ENCODE measurements at places on chromosomes 5 and 9.
A peak's percentile ranks its signal among the peaks of the same experiment; 100 is the strongest.

- DNase-seq: no peak
Measured at GRCh38 chr5:143023411-143024096, 253.4 kb downstream of the ARHGAP26 start.

- DNase-seq: no peak
Measured at GRCh38 chr5:144284931-144285502, 114.3 kb downstream of the KCTD16 start.

GRCh38 chr9:37446401-37446800 lies 18.8 kb downstream of the ZBTB5 start:
- no peak for DNase-seq

DNA sequence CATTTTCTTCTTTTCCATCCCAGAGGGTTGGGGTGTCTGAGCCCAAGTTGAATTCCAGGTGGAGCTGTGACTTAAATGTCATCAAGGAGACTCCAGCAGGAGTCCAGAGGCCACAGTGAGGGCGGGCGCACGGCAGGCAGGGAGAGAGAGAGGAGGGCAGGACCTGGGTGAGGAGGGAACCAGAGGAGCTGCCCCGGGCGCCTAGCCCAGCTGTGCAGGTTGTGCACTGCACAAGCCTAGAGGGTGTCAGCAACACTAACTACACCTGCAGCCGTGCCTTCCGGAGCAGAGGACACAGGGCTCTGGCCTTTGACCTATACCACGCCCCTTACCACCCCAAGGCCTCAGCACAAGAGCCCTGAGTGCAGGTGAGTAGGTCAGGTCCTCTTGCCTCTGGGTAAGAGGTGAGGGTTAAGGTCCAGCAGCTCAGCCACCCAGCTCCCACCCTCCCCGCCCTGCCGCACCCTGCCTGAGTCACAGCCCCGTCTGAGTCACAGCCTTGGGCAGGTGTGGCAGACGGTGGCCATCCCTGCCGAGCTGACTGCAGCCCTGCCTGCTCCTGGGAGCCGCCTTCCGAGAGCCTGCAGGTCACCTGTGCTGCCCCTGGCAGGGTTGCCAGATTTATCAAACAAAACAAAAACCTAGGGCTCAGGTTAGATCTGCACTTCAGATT lies 6.4 kb upstream of the AGPAT2 start:
- DNase-seq: no peak

- no peak for DNase-seq
Measured at GRCh38 chr5:127602896-127603844, 45.7 kb upstream of the CTXN3 start.

DNA sequence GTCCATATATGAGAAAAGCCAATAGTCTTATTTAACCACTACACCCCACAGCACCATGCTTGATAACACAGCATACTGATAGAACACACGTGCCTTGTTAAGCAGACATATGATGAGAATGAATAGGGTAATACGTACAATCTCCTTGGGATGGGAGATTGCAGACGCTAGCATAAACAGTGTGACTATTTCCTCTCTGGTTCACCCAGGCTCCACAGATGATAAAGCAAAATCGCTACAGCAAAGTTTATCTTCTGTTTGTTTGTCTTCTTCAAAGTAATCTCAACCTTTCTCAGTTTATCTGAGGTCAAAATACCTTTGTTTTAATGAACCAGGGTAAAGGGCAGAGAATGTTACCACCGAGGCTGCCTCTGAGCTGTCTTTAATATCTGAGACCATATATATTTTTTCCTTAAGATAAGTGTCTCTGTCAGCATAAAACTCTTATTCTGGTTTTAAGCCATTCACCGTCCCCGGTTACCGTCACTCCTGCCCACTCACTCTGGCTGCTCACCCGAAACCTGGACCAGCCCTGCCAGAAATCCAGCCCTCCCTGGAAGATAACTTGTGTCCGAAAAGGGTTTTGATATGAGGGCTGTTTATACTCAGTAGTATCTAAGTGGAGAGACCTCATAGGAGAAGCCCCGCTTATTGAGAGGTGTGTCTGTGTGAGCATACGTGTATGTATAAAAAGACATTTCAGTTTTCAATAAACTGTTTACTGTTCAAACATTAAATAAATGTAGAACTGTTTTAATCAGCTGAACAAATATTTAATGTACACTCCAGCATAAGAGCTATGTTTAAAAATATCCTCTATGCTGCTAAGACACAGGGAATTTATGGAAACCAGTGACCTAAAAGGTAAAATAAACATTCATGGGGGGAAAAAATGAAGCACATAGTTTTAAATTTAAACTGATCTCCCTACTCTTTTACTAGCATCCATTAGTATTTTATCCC lies 465.4 kb downstream of the RASEF start:
- DNase-seq: no peak

DNA sequence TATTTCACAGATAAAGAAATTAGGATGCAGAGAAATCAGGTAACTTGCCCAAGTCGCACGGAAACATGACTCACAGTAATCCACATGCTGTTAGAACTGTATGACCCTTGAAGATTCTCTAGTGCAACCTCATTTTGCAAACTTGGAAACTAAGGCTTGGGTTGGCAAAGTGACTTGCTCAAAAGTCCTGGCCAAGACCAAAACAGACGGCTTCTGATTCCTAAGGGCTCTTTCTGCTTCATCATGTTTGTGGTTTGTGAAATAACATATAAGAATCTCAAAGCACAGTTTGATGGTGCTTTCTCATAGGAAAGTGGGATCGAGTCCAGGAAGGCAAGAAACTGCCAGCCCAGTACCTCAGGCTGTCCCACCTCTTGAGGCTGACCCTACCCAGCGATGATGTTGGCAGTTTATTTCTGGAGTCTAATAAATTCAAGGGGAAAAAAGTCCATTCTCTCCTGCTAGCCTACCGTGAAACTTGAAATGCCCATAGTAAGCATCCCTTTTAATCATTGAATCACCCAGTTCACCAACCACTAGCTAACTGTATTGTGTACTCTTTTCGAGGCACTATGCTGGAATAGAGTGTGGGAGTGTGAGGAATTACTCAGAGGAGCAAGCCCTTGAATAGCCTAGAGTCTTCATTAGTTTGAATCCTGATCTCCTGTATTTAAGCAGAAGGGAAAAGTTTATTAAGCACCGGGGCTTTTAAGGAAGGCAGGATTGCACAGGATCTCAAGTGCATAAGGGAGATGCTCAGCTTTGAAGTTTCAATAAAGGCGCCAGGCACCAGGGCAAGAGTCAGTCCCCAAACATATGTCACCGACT lies 14.1 kb downstream of the CAPSL start:
- no peak for DNase-seq

DNA sequence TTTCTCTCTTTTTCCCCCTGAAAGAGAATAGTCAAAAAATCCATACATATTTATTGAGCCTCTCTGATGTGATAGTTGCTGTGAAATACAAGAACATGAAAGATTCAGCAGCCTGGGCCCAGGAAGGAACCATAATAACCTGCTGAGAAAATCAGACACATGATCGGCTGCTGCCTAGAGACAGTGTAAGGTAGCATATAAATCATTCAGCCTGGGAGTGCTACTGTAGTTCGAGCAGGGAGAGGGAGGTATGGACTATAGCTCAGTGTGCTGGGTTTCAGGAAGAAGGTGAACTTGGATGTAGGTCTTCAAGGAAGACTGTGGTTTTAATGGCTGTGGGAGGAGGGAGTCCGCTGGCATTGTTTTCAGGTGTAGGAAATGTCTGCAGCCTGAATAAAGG lies 469.1 kb downstream of the RAB3C start:
- peak; percentile 23 for DNase-seq

DNA sequence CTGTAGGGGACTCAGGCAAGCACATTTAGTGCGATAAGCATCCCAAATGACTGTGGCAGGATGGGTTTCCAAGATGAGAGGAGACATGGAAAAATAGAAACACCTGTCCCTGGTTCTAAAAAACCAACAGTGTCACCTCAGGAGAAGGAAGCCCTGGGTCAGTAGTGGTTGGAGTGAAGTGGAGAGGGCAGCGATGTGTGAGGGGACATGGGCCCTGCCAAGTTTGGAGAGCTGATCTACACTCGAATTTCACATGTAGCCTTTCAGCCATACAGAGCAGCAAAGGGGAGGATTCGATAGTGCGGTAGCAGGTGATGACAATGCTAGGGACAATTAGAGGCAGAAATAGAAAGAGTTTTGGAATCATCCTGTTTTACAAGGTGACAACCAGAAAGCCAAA lies 32.6 kb upstream of the LHX2 start:
- DNase-seq: no peak

GRCh38 chr9:129414377-129414992 lies 206.4 kb downstream of the C9orf50 start:
- DNase-seq: no peak

GRCh38 chr5:152051499-152052454 lies 127.1 kb upstream of the GLRA1 start:
- DNase-seq: no peak

DNA sequence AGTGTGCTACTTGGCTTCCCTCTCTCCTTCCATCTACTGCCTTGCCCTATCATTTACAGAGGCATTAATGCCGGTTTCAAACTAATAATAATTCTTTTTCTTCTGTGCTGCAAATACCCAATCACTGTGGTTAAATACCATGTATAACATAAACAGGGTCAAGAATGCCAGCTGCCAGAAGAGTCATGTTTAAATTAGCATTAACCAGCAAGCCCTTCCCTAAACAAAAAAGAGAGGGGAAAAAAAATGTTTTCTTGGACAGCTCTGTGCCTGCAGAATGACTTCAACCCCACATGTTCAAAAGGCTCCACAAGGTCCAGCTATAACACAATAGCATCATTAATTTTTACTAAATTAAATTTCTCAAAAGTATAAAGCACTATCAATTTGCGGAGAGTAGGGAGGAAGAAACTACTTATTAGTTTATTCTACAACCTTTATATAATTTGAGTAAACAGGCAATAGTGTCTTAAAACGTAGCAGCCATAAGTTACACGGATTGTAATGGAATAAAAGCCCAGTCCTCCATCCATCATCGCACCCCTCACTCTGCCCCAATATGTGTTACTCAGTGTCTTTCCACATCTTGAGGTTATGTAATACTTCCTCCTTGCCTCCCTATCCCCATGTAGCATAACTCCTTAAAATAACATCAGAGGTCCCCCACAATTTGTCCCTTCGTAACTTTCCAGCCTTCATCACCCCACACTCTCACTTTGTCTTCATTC lies 3.9 kb downstream of the LPAR1 start:
- no peak for DNase-seq

DNA sequence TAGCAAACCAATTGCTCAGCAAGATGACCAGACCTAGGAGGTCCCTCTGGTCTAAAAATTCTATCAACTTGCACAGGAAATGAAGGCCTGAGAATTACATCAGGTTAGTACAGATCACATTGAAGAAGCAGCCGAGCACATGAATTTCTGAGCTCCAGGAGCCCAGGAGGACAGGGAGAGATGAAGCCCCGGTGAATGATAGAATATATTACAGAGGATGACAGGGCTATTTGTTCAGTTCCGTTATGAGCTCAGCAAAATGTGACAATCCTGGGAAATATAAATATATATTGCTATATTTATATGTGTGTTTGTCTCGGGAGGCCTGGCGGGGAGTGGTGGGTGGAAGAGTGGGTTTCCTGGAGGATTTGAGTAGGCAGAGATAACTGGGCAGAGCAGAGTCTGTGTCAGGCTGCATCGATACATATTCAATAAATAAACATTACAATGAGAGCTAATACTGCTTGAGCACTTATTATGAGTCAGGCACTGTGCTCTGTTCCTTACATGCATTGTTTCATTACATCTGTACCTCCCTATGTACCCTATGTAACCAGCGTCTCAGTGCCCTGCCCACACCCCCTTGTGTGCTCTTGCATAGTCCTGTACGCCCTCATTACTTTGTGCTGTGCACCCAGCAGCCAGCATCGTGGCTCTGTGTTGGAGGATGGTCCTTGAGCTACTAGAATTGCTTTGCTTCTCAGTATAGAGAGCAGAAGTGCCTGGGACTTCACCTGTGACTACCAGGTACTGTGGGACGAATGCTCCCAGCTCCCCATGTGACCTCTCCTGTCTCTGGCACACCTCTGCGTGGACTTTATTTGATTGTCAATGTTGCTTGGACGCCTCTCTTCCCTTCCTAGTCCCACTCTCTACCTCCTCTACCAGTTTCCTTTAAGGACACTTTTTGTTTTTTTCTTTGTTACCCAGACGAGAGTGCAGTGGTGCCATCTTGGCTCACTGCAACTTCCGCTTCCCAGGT lies 58.1 kb upstream of the KLF9 start:
- DNase-seq: no peak

- no peak for DNase-seq
Measured at GRCh38 chr5:143828710-143829109, 16.7 kb downstream of the HMHB1 start.

DNA sequence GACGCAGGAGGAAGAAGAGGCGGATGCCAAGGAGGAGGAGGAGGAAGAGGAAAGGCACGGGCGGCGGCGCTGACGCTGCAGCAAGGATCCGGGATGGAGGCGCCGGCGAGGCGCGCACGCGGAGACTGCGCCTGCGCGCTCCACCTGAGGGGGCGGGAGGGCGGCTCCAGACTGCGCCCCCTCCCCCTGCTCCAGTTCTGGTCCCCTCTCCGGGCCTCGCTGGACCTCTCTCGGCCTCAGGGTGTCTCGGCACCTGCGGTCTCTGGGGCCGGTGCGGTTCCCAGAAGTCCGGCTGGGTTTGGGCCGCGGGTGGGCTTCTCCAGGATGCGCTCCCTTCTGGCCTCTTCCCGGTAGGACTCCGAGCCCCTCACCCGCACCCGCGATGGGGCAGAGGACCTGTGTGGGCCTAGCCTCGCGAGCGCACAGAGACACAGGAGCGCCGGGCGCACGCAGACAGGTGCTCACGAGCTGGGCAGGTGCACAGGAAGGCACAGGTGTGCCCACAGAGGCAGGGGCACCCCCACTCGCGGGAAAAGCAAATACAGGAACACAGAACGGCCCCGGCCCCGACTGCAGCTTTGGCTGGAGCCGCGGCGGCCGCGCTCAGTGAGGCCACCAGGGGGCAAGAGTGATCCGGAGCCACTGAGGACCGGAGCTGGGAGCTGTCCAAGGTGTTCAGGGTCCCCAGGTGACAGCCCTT lies at the start of gene NPDC1:
TSS of gene NPDC1 (minus strand) at position 90 of the 700 bp plus-strand sequence. CDS start 188 bp downstream, outside the sequence.
- no peak for DNase-seq

DNA sequence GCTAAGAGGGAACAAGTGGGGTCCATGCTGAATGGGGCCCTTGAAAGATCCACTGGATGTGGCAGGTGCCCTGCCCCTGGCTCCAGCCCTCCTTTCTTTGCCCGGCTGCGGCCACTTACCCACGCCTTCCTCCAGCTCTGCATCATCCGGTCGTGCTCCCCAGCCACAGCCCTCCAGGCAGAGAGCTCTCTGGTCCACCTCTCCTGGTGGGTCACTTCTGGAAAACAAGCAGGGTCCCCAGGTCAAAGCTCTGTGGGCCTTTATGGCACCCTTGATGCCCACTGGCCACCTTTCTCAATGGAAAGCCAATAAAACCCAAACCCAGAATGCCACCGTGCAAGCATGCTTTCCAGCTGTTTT lies 45.0 kb downstream of the SECISBP2 start:
- no peak for DNase-seq

All from renal cortex interstitium (tissue), 15 donors.